Astrocyte (in vitro differentiated cells and primary cell): ENCODE measurements at places on chromosomes 5 and 9. TPM values are rescaled to one million over a fixed set of nuclear protein-coding genes. Genes with fewer than 3 reads are reported as not detected.

The IL33 gene
- not detected in 2 replicates for total RNA-seq

The TOR4A gene
- 10.8 and 11.8 TPM in 2 replicates for total RNA-seq

The FAM81B gene
- total RNA-seq = 0.52 and 0.67 TPM in 2 replicates

The PCDHB11 gene
- total RNA-seq = 2.1 TPM in 2 replicates

The PRDM9 gene
- total RNA-seq = not detected in 2 replicates

The GABRA1 gene
- total RNA-seq = 0.32 and 0.41 TPM in 2 replicates

The GGTA1 gene
- total RNA-seq = 0.18 TPM in 1 of 2 replicates, not detected in the other

The ZDHHC11B gene
- total RNA-seq = 0.23 and 0.29 TPM in 2 replicates

The NIPSNAP3A gene
- total RNA-seq = 25.9 and 28.2 TPM in 2 replicates

- no peak for DNase-seq
These were observed 293.8 kb downstream of the PDE4D start for GRCh38 chr5:59599729-59600128.

DNA sequence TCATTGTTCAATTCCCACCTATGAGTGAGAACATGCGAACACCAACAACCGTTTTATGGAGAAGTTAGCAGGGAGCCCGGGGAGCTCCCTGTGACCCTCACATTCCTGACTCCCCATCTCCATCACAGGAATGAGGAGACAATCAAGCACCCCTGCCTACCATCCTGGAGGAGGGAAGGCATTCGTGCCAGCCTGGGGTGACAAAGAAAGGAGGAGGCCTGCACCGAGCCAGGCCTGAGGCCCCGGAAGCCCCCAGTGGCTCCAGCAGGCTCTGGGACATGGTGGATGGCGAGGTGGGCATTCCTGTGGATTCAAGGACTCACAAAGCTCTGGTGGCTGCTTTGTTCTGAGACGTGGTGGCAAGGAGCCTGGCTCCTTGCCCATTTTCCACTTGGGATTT is 36.5 kb upstream of the UGT3A1 start:
- no peak for DNase-seq

DNA sequence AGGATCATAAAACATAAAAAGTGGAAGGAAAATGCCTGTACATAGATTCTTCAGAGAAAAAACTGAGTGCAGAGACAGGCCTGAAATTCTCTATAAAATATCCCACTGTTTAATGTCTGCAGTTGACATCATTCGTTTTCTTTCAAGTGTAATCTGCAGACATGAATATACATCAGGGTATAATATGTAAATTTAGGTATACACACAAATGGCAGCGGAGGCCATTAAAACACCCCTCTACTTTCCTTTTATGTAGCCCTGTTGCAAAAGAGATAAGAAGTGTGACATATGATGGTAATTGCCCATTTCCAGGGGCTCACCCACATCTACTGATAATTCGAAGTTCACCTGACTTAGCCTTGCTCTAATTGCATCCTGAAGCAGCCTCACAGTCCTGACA is 164.3 kb downstream of the SLC24A2 start:
- DNase-seq = no peak

GRCh38 chr9:112174965-112175795 is at the start of gene SUSD1:
TSS of gene SUSD1 (minus strand) at chr9:112175297. CDS start at chr9:112175235, 62 bp downstream.
- DNase-seq = no peak

DNA sequence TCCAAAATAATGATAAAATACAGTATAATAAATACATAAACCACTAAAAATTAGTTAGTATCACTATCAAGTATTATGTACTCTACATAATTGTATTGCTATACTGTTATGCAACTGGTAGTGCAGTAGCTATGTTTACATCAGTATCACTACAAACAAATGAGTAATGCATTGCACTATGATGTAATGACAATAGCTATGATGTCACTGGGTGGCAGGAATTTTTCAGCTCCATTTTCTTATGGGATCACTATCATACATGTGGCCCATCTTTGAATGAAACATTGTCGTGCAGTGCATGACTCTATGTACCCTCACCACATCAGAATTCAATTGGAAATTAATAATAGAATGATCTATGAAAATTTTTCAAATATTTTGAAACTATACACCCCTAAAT is 201.3 kb downstream of the MPDZ start:
- no peak for DNase-seq

DNA sequence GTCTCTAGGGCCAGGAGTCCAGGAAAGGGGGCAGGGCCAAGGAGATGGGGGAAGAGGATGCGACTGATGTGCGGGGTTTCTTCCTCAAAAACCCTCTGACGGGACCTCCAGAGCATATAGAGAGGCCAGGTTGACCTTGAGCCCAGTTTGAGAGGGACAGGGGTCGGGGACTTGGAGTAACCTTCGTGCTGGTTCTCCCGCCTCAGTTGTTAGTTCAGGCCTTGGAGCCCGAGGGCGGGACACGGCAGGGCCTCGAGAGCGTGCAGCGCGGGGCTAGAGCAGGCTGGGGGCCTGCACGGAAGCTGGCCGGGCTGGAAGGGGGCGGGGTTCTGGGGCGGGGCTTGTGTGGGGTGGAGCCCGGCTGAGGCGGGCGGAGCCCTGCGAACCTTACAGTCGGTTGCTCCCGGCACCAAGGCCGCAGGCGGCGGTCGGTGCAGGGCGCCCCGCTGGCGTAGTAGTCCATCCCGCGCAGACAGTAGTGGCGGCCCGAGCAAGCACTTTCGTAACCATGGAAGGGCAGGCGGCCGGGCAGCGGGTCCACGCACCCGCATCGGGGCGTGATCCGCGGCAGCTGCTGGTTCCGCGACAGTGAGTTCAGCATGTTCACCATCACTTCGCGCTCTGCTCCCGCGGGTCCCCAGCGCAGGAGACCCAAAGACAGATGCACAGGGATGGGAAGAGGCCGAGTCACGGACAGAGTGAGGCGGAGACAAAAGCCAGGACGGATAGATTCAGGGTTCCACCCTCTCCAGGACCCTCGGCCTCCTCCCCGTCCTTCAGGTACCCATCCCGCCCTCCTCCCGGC is 4.0 kb upstream of the MYORG start:
- DNase-seq = peak; percentile 44

- DNase-seq = peak; percentile 66
These were observed at the start of gene PTPDC1 for GRCh38 chr9:94084314-94084713. TSS of gene PTPDC1 (plus strand) at chr9:94084464. CDS start at chr9:94084531, 67 bp downstream.

GRCh38 chr5:109803854-109804253 is 114.1 kb downstream of the MAN2A1 start:
- DNase-seq = no peak

GRCh38 chr5:143196601-143197259 is 206.8 kb downstream of the NR3C1 start:
- DNase-seq = no peak

GRCh38 chr9:77450085-77450475 is 198.0 kb downstream of the GNA14 start:
- DNase-seq = no peak

- no peak for DNase-seq
These were observed 21.3 kb upstream of the GLRX start for GRCh38 chr5:95843733-95844223.

GRCh38 chr9:87684627-87685219 is 41.2 kb upstream of the CTSL start:
- no peak for DNase-seq

DNA sequence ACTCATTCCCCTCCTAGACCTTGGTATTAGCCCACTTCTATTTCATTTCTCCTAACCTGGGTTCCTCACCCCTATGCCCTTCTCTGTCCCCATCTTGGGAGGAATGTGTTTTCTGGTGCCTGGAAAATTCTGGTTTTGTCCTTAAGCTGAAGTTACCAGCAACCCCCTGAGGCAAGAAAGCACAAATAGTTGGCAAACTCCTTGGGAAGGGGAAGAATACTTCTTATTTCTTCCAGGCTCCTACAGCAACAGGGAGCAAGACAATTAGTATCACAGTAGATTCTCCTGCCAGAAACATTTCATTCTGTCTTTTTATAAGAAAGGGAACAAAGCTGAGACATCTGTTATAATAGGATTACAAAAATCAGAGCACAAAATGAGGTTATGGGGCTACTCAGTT is 142.5 kb downstream of the SNCAIP start:
- no peak for DNase-seq

- no peak for DNase-seq
These were observed 195.9 kb upstream of the RAD23B start for GRCh38 chr9:107087222-107087621.

DNA sequence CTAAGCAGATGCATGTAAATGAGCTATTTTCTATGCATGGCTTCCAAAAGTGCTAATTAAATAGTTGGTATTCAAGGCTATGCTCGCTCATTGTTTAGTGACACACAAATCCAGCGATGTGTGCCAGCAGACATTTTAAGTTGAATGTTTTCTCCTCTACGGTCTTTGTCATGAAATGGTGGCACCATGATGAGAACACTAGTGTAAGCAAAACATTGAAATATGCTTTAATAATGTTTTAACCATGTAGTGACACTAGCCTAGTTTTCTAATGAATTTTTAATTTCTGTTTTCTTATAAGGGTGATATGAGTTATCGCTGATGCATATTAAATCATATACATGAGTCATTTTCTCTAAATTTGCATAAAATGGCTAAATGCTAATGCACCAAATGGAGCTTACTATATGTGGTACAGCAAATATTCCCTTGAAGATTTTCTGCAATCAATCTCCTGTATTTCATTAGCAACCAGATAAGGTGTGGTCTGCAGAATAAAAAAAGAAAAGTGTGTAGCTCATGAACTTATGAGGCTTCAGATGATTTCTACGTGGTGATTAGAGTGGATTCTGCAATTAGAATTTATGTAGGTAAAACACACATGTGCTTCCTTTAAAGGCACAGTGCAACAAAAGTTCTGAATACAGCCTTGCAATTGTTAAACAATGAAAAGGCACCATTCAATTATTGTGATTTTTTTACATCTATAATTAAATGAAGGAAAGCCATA is 226.6 kb downstream of the MEF2C start:
- DNase-seq = peak; percentile 45

DNA sequence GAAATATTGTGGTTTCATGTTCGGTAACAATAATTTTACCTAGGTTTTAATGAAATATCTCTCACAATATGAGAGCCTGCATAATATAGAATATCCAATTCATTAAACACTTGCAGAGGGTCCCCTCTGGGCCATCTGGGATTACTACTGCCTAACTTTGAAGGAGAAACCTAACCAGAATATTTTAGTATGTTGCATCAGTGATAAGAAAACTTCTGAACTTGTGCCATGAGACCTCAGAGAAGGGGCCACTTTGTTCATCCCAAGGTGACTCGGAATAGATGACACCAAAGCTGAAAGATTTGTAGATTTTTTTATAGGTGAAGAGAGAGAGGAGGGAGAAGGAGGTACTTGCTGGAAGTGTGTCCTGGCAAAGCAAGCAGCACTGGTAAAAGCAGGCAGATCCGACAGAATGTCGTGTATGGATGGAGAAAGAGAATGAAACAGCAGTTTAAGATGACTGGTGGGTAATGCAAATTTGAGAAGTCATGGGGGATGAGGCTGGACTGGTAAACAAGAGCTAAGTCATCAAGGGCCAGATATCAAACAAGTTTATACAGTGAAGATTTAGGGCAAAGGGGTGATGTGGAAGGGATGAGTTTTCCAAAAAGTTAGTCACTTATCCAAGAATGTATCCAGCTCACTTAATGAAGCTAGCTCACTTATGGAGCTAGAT is 372.3 kb downstream of the ADGRV1 start:
- no peak for DNase-seq

- no peak for DNase-seq
These were observed 1200.6 kb downstream of the PTPRD start for GRCh38 chr9:9412241-9412640.

- no peak for DNase-seq
These were observed 1.1 kb downstream of the CRAT start for GRCh38 chr9:129109537-129109903.

GRCh38 chr9:135223831-135224230 is 136.4 kb downstream of the OLFM1 start:
- no peak for DNase-seq
